ENCODE measurements at places on chromosomes 7 and 10.

- DNase-seq, result no peak
These were observed 131.4 kb downstream of the PLXDC2 start for GRCh38 chr10:19947656-19948055.

DNA sequence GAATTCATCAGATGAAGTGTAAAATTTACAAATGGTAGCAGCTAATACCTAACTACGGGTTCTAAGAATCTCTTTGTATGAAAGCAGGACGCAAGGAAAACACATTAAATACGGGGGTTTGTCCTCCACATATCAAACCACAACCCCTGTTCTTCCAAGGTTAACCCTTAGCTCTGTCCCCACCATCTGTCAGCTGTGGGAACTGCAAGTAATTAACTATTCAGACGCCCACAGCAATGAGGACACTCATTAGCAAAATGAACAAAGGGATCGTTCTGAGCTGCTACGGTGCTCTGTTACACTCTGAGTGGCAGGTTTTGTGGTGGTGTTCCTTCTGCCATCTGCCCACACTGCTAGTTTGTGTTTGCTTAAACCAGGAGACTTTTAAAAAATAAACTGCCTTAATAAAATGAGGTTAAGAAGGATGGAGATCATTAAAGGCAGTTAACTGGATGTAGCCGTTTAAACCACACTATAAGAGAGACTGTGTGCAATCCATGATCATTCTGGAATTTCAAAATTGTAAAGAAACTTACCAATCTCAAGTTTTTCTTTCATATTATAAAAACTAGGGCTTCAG, 51.4 kb downstream of the C10orf67 start:
- no peak for DNase-seq

DNA sequence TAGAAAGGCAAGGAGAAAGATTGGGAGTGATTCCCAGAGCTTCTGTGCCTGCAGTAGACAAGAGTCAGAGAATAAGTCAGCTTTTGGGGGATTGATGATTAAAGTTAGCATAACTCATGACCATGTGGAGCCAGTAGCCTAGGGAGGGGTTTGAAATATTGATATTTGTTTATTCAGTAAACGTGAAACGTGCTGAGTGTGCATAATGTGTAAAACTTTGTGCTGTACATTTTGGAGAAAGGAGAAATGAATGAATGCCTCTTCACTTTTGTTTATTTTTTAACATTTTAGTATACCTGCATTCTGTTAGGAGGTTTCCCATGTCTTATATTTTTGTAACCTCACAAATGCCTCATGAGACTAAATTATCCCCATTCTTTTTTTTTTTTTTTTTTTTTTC, 272.3 kb downstream of the SORCS3 start:
- DNase-seq, result no peak

DNA sequence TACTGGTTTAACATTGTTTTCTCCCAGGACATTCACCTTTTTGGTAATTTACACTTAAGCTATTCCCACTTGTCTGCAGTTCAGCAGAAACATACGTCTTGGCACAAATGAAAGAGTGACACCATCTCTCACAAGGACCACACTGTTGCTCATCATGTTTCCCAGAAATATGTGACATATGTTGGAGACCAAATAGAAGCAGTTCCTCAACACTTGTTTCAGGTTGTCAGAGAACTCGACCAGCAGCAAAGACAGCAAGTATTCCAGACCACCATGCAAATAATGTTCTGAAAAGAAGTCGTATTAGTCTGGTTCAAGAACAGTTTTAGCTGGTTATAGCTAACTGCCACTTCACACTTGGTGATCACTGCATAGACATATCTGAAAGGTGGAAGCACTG, 81.3 kb upstream of the KLF6 start:
- no peak for DNase-seq

DNA sequence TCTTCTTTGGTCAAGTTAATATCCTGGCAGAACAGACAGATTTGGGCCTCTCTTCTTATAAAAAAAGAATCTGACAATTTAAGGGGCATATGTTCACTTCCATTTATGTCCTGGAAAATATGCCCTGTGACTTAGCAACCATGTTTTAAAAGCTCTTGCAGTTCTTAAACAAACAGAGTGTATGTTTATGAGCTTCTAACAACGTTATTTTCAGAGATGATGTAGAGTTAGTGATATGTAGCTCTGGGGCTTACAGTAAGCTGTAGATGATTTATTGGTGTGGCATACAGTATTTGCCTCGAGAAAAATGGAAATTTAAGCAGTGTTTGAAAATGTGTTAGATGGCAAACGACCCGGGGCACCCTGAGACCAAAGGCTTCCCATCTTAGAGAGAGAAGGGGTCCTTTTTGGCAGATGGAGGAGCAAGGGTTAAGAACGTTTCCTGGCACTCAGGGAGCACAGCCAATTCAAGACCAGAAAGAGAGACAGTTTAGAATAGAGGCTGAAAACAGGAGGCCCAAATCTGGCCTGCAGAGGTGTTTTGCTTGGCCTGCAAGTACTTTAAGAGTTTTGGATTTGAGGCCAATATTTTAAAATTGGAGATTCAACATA, 397.5 kb downstream of the KCNMA1 start:
- DNase-seq, result no peak

DNA sequence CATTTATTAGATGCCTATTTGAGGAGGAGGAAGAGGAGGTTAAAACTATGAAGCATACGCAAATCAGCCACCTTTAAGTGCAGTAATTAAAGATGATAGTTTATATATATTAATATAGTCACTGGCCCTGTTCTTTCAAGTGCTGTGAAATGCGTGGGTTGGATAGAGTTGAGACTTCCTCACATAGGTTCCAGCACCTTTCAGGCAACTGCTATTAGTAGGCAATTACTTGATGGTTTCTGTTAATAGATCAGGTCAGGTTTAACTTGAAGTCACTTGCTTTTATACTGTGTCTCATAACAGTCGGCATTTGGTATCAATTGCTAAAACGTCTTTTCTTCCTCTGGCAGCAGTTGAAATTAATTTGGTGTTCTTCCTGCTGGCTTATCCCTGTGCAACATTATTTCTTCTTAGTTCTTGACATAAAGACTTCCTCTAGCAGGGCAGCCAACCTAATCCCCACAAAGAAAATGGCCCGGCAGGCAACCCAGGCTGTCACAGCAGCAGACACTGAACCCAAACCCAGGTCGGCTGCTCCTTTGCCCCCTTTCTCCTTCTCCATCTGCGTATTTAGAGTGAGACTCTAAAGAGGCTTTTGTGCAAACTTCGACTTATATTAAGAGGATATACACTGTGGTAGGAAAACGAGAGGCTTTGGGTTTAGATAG, 35.3 kb upstream of the BET1 start:
- DNase-seq, result no peak
